Globus pallidus (tissue), 1 donor: ENCODE measurements at places on chromosomes 2 and 18.

DNA sequence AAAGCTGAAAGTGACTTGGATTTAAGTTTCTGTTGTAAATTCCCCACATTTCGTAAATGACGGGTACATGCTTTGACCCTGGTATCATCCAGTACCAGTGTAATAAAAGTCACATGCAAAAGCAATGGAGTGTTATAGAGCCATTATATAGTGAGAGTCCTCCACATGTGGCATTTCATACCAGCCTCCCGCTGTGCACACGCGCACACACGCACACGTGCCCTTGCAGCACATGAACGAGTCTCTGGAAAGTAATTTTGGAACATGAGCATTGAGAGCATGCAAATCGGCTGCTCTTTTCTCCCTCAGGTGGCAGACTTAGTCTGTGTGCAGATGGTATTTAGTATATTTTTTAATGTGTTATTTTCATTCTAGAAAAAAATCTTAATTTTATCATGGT lies 198.1 kb downstream of the ZNF407 start:
- DNase-seq: no peak

DNA sequence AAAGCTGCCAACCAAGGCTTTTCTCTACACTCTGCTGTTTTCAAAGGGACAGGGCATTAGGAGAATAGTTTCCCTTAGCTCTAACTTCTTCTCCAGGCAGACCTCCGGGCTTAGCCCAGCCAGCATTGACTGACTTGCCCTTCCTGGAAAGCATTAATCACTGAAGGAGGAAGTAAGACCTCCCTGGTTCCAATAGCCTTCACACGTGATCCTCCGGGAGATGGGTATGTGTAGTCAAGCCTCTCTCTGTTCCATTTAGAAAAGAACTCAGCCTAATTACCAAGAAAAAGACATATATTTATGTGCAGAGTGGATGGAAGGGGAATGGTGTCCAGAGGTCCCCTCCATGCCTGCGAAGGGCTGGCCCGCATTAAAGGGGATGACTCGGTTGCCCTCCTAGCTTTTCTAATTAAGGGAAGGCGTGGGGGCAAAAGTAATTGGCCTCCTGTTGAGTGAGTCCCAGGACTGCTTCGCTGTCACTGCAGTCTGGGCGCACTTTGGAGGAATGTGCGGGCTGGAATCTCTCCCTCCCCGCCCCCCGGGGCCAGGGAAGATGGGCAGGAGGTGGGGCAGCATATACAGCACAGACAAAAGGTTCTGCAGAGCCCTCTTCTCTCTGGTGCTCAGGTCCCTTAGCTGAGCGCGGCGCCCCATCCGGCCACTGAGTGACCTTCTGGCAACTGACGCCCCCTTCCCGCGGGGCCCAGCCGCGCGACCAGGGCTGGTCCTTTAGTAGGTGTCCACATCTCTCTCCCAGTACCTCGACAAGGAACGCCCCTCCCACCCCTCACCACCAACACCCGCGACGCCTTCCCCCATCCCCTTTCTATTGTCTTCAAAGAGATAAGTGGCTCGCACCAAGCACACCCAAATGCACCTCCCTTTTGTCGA lies 686.0 kb downstream of the NRXN1 start:
- DNase-seq: no peak

DNA sequence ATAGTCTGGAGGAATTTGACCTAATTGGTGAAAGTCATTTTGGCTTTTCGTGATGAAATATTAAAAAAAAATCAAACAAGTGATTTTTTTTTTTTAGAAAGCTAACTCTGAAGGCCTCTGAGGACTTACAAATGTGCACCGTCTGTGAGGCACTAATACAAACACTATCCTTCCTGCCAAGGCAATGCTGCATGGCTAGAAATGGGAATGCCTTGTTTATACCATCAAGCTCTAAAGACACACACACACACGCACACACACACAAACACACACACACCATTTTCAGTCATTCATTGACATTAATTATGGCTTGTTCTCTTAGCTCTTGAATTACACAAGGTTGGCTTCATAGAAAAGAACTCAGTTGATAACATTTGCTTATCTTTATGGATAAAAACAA lies 1242.0 kb upstream of the ACVR2A start:
- no peak for DNase-seq

DNA sequence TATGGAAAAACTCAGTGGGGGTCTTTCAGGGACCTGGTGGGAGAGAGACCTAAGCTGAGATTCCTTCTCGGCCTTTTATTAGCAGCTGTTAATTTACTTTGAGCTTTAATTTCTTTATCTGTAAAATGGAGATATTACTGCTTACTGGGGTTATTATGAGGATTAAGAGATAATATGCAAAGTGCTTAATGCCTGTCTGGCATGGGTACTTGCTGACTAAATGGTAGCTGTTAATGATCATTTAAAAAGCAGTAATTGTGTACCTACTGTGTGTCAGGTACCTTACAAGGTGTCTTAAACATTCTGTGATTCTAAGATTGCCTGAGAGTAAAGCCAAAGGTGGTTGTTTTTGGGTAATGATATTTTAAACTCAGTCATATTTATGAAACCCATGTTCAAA lies 2.6 kb downstream of the ITGA6 start:
- no peak for DNase-seq
